ENCODE measurements at places on chromosomes 13 and 19. TPM values are rescaled to one million over a fixed set of nuclear protein-coding genes. Genes with fewer than 3 reads are reported as not detected.

Gene ZNF491
- total RNA-seq: 3.7 TPM

Gene TMEM145
- not detected for total RNA-seq

Gene ADGRE3
- not detected for total RNA-seq

Gene KASH5
- total RNA-seq: not detected

Gene TTC9B
- not detected for total RNA-seq

Gene CD33
- 11.7 TPM for total RNA-seq

Gene TGFBR3L
- not detected for total RNA-seq

Gene SLAIN1
- 10.5 TPM for total RNA-seq

Gene PLIN5
- total RNA-seq: 4.0 TPM

Gene LHB
- total RNA-seq: not detected

Gene NEK3
- total RNA-seq: 16.4 TPM

Gene ZNF850
- 13.2 TPM for total RNA-seq

Gene CEACAM1
- total RNA-seq: 2.2 TPM

Gene LENG9
- 8.5 TPM for total RNA-seq

Gene CRX
- total RNA-seq: not detected

Gene PSPC1
- total RNA-seq: 60.1 TPM

Gene IGFL3
- not detected for total RNA-seq

Gene ZIC2
- not detected for total RNA-seq

Gene ZNF235
- total RNA-seq: 6.9 TPM

Gene ZNF575
- total RNA-seq: 1.6 TPM

Gene SCEL
- total RNA-seq: not detected

Gene IGFL2
- total RNA-seq: 0.54 TPM
